ENCODE measurements at places on chromosomes 13 and 19. TPM values are rescaled to one million over a fixed set of nuclear protein-coding genes. Genes with fewer than 3 reads are reported as not detected.
A peak's percentile ranks its signal among the peaks of the same experiment; 100 is the strongest.

NKPD1 gene
- total RNA-seq, result 0.12 TPM

COMP gene
- 0.10 TPM for total RNA-seq

DCAF15 gene
- total RNA-seq, result 71.4 TPM

CYP4F11 gene
- not detected for total RNA-seq

LGALS4 gene
- total RNA-seq, result 4.5 TPM

FAM216B gene
- total RNA-seq, result not detected

HS6ST3 gene
- total RNA-seq, result not detected

DNA sequence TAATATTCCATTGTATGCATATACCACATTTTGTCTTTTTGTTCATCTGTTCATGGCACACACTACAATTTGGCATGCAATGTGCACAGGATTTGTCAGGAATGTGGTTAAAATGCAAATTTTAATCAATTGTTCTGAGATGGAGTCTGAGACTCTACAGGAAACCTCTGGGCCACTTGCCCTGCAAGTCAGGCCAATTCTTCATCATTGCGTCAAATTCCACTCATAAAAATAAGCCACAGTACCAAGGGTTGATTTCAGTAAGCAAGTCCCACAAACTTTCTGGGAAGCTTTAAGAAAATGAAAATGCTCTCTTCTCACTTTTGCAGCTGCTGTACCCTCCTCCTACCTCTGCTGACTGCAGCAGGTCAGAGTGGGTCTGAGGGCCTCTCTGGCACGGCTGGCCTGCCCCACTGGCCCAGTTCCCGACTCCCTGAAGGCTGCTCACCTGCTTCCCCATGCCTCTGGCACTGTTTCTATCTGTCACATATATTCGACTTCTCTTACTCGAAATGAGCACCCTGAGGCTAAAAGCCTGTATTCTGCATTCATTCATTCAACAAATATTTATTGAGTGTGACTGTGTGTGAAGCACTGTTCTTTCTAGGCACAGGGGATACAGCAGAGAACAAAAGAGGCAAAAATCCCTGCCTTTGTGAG, 83.8 kb upstream of the WASF3 start:
- H3K27me3 ChIP-seq, result peaks cover 24% of the 10 kb centered on the region
- peaks cover 6% of the 10 kb centered on the region for H3K4me1 ChIP-seq
- no peak overlapping the region for H3K27ac ChIP-seq
- no peaks in the 10 kb centered on the region for H3K36me3 ChIP-seq
- DNase-seq, result no peak

DNA sequence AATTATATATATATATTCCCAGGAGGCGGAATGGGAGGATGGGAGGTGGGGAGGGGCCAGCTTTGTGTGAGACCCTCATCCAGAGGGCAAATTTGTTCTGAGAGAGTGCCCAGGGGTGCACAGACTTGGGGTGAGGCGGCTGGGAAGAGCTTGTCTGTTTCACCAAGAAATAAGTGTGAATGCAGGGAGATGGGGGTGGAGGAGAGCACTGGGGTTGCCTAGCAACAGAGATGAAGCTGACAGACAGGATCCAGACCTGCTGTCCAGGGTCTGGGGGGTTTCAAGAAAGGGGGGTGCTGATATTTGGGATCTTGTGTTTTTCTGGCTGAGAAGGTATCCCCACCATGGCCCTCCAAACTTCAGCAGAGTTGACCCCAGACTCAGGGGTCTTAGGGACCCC, 18.6 kb upstream of the TNFAIP8L1 start:
- H3K4me3 ChIP-seq, result no peak overlapping the region
- peaks cover 15% of the 10 kb centered on the region for H3K27me3 ChIP-seq
- H3K36me3 ChIP-seq, result no peaks in the 10 kb centered on the region
- no peak for DNase-seq
- no peaks in the 10 kb centered on the region for H3K4me1 ChIP-seq
- H3K27ac ChIP-seq, result no peak overlapping the region

GRCh38 chr13:93235258-93236015, 8.8 kb downstream of the GPC6 start:
- H3K27ac ChIP-seq, result no peak overlapping the region
- DNase-seq, result no peak
- no peak overlapping the region for H3K4me3 ChIP-seq
- H3K27me3 ChIP-seq, result no peaks in the 10 kb centered on the region
- H3K4me1 ChIP-seq, result no peaks in the 10 kb centered on the region

- H3K36me3 ChIP-seq, result no peaks in the 10 kb centered on the region
- no peak overlapping the region for H3K4me3 ChIP-seq
- no peak overlapping the region for H3K27ac ChIP-seq
- no peak for DNase-seq
Observed at GRCh38 chr13:24648983-24649687, 31.1 kb upstream of the ATP12A start.

GRCh38 chr19:11699931-11700794, 38.6 kb downstream of the ZNF823 start:
- no peak overlapping the region for H3K4me3 ChIP-seq
- no peaks in the 10 kb centered on the region for H3K36me3 ChIP-seq
- peaks cover under 1% of the 10 kb centered on the region for H3K4me1 ChIP-seq
- DNase-seq, result no peak
- H3K27me3 ChIP-seq, result peaks cover 7% of the 10 kb centered on the region

DNA sequence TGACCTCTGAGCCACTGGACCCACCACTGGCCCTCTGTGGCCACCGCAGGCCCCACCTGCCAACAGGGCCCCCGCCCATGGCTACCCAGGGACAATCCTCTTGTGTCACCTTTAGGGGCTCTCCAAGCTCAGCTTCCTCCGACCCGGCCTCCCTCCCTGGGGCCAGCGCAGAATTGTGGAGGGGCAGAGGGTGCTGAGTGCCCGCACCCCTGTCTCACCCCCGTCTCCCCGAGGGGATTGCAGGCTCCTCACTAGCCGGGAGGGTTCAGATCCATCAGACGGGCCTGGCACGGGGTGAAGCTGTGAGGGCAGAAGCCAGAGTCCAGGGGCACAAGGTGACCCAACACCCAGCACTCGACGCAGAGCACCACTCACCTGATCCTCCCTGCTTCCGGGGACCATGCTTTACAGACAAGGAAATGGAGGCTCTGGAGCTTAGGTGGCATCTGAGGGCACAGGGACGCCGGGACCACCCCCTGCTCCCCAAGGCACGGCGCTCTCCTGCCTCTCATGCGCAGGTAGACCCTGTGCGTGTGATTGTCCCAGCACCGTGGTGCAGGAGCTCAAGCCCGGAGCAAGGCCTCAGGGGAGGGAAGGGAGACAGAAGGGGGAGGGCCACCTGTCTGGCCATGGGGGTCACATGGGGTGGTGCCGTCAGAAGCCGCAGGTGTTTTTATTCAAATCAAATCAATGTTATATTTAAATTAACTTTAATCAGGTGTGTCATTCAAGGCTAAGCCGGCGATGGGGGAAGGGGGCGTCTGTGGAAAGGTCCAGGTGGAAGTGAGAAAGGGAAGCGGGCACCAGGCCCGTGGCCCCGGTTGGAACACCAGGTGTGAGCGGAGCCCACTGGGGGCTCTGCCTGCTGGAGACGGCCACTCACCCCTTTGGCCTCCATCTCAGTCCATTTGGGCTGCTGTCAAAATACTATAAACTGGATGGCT, 21.6 kb upstream of the SPACA7 start:
- no peaks in the 10 kb centered on the region for H3K27me3 ChIP-seq
- no peaks in the 10 kb centered on the region for H3K36me3 ChIP-seq
- DNase-seq, result no peak
- no peaks in the 10 kb centered on the region for H3K4me1 ChIP-seq

DNA sequence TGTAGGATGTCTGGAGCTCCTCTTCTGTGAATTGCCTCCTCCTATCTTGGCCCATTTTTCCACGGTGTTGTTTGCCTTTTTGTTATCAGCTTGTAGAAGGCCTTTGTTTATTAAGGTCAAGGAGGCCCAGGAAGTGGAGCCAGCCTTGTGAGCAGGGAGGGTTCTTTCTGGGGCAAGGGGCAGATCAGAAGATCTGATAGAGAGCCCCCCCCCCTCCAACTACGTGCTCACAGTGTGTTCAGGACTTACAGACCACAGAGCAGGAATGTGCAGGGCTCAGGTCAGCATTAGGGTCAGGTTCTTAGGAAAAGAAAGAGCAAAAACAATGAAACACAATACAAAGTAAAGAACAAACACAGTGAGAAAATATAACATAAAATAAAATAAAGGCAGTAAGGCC, 59.4 kb downstream of the CCNE1 start:
- no peak overlapping the region for H3K4me3 ChIP-seq
- no peak overlapping the region for H3K27ac ChIP-seq
- no peak for DNase-seq
- H3K27me3 ChIP-seq, result peaks cover 19% of the 10 kb centered on the region
- peaks cover 12% of the 10 kb centered on the region for H3K4me1 ChIP-seq
- H3K36me3 ChIP-seq, result no peaks in the 10 kb centered on the region

- peaks cover 5% of the 10 kb centered on the region for H3K4me1 ChIP-seq
- H3K27ac ChIP-seq, result no peak overlapping the region
- peaks cover 6% of the 10 kb centered on the region for H3K36me3 ChIP-seq
- H3K27me3 ChIP-seq, result no peaks in the 10 kb centered on the region
- H3K4me3 ChIP-seq, result no peak overlapping the region
- no peak for DNase-seq
Observed at GRCh38 chr19:18735324-18735723, 51.8 kb downstream of the CRTC1 start.

GRCh38 chr13:113947311-113948033, 26.4 kb downstream of the C13orf46 start:
- no peak overlapping the region for H3K4me3 ChIP-seq
- peaks cover 17% of the 10 kb centered on the region for H3K4me1 ChIP-seq
- no peaks in the 10 kb centered on the region for H3K27me3 ChIP-seq
- H3K36me3 ChIP-seq, result no peaks in the 10 kb centered on the region
- DNase-seq, result no peak
- H3K27ac ChIP-seq, result no peak overlapping the region

GRCh38 chr13:106558527-106558926, 9.4 kb downstream of the ARGLU1 start:
- H3K27me3 ChIP-seq, result no peaks in the 10 kb centered on the region
- DNase-seq, result no peak
- H3K4me1 ChIP-seq, result peaks cover 43% of the 10 kb centered on the region

DNA sequence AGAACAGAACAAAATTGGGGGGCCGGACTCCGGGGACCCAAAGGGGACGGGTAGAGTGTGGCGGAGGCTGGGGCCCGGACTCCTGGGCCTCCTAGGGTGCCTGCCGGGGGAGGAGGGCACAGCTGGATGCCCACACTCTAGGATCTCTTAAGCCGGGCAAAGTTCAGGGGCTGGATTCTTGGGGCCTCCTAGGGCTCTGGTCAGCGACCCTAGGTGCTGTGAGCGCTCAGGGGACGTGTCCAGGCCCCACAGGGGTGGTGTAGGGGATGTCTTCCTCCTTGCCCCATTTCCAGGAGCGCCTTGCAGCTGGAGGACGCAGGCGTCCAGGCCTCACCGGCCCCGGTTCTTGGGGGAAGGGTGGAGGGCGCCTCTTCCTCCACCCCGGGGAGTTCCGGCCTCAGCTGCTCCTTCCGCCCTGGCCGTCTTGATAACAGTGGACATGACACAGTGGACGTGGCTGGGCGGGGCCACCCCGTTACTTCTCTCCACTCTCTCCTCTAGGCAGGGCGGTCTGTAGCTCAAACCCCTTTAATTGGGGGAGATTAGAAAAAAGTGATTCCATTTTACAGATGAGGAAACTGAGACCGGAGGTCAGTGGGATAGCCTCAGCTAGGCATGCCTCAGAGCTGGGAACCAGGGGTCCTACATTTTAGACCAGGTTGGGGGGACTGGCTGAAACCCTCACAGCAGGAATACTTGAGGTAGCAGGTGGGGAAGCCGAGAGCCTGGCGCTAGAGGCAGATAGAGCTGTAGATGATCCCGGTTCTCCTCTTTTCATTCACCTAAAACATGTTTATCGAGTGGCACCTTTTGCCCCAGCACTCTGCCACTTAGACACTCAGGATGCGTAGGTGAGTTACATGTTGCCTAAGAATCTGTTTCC, 705 bp downstream of the STXBP2 start:
- no peak for DNase-seq
- H3K36me3 ChIP-seq, result peaks cover 26% of the 10 kb centered on the region
- peak overlapping the region; percentile 90 for H3K27ac ChIP-seq
- H3K4me3 ChIP-seq, result peak overlapping the region; percentile 86
- no peaks in the 10 kb centered on the region for H3K27me3 ChIP-seq

DNA sequence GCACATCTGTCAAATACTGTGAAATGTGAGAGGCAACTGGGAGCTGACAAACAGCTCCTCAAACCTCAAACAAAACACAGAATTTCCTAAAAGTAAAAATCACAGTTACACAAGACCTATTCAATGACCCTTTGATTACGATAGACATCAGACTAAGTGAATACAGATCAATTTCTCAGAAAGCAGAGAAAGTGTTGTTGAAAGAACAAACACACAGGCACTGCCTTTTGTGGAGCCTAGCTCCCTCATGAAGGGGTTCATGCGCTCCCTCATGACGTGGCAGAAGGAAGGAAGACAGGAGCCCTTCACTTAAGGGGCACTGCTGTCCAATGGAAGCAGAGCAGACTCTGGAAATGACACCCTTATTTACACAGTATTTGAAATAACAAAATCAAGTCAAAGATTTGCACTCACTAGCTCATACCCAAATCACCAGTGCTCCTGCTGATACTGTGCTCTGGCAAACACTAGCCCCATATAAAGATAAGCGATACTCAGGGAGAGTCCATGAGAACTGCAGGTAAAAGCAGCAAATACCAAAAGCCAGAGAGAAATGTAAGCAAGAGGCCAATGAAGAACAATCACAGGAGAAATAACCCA, 144.9 kb downstream of the KLF12 start:
- no peak overlapping the region for H3K27ac ChIP-seq
- H3K4me1 ChIP-seq, result peaks cover 53% of the 10 kb centered on the region
- H3K27me3 ChIP-seq, result no peaks in the 10 kb centered on the region
- DNase-seq, result no peak
- H3K36me3 ChIP-seq, result peaks cover 32% of the 10 kb centered on the region
- H3K4me3 ChIP-seq, result no peak overlapping the region

DNA sequence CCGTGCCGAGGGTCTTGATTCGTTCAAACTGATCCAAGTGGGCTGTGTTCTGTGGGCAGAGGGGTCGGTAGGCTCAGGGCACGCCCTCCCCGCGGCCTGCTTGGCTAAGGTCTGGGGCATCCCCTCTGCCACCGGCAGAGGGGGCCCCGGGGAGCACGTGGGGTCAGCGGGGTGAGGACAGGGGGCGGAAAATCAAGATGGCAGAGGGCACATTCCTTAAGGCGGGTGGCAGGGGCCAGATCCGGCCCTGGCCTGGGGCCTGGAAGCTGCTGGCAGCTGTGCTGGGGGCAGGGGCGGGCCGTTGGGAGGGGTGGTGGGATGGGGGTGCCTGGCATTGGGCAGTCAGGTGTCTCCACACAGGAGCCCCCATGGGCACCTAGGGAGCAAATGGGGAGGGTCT, 10.7 kb downstream of the PRKACA start:
- H3K27ac ChIP-seq, result no peak overlapping the region
- no peak overlapping the region for H3K4me3 ChIP-seq
- H3K4me1 ChIP-seq, result no peaks in the 10 kb centered on the region
- DNase-seq, result no peak
- no peaks in the 10 kb centered on the region for H3K27me3 ChIP-seq

DNA sequence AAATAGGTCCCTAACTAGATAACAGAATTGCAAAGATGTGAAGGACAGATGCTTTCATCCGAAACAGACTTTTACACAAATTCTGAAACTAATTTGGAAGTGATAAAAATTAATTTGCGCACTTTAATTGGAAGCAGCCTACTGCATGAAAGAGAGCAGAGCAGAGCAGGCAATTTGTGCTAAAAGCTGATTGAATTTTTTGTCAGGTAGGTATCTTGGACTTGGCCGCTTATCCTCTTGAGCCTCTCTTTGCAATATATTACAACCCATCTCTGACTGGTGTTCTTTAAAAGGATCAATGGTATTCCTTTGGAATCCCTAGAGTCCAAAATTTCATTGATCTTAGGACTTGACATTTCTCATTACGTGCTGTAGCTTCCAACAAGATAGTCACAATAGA, 183.3 kb upstream of the MAB21L1 start:
- no peak overlapping the region for H3K4me3 ChIP-seq
- H3K36me3 ChIP-seq, result peaks cover 7% of the 10 kb centered on the region
- no peaks in the 10 kb centered on the region for H3K4me1 ChIP-seq
- no peak overlapping the region for H3K27ac ChIP-seq
